ENCODE measurements at places on chromosomes 5 and 9.

DNA sequence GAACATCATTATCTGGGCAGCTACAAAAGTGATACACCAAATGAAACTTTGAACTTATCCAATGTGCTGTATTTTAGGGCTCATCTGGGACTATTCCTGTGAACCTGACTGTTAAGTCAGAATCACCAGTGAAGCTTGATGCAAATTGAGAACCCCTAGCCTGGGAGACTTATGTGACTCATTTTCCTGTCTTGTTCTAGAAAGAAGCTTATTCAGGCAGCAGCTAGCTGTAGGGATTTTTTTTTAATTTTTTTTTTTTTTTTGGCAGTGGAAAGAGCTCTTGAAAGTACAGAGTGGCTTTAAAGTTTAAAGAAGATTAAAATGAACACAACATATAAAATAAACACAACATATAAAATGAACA is 81.1 kb upstream of the TNFAIP8 start:
- no peaks in the 10 kb centered on the region for H3K27me3 ChIP-seq
- peaks cover 99% of the 10 kb centered on the region for H3K36me3 ChIP-seq
- H3K27ac ChIP-seq: peak overlapping the region; percentile 96

DNA sequence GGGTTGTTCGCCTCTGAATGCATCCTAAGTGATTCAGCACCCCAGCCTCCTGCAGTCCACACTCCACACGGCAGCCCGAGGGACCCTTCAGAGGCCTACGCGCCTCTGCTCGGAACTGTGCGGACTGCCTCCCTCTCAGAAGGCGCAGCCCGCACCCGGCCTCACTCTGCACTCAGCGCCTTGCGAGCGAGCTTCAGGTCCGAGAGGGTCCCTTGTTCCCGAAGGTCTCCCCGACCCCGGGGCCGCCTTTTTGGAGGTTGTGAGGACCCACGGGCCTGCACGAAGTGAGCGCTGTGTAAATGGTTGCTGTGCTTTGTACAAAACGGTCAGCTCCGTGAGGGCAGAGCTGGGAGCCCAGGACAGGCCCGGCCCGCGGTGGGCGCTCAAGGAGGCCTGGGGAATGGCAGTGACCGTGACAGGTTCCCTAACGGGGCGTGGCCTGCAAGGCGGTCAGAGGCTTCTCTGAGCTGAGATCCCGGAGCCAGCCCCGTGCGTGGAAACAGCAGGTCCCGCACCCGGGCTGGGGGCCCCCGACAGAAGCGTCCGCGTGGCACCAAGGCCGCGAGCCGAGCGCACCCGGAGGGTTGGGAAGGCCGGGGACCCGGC is 698 bp upstream of the CACNA1B start:
- no peak overlapping the region for H3K27ac ChIP-seq
- peak overlapping the region; percentile 14 for H3K4me3 ChIP-seq
- peaks cover 5% of the 10 kb centered on the region for H3K36me3 ChIP-seq
- H3K27me3 ChIP-seq: peaks cover 26% of the 10 kb centered on the region
- peaks cover 3% of the 10 kb centered on the region for H3K4me1 ChIP-seq
- no peak for ATAC-seq

GRCh38 chr5:73312146-73312871 is 136.3 kb downstream of the FOXD1 start:
- H3K4me1 ChIP-seq: peaks cover 5% of the 10 kb centered on the region
- H3K27ac ChIP-seq: no peak overlapping the region
- no peak overlapping the region for H3K4me3 ChIP-seq

DNA sequence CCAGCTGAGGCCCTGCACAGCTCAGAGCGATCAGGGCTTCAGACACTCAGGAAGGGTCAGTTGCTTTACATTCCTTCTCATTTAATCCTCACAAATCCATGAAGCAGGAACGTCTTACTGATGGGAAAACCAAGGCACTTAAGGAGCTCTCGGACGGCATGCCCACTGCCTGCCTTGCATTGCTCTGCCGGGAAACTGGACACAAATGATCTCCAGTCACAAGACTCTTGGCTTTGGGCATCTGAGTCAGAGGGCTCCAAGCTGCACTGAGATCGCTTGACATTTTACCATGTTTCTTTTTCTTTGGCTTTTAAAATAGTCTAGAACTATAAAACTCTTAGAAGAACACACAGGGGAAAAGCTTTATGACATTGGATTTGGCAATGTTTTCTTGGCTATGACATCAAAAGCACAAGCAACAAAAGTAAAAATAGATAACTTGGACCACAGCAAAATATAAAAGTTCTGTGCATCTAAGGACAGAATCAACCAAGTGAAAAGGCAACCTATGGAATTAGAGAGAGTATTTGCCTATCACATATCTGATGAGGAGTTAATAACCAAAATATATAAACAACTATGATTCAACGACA is 43.6 kb upstream of the HRH2 start:
- H3K4me3 ChIP-seq: no peak overlapping the region
- H3K36me3 ChIP-seq: no peaks in the 10 kb centered on the region
- H3K27me3 ChIP-seq: peaks cover 13% of the 10 kb centered on the region

GRCh38 chr5:119879446-119879845 is 250.1 kb downstream of the FAM170A start:
- H3K36me3 ChIP-seq: no peaks in the 10 kb centered on the region
- H3K4me1 ChIP-seq: no peaks in the 10 kb centered on the region
- H3K27me3 ChIP-seq: no peaks in the 10 kb centered on the region
- H3K4me3 ChIP-seq: no peak overlapping the region

- no peak for ATAC-seq
- H3K36me3 ChIP-seq: no peaks in the 10 kb centered on the region
- peaks cover 7% of the 10 kb centered on the region for H3K4me1 ChIP-seq
- peaks cover 17% of the 10 kb centered on the region for H3K27me3 ChIP-seq
- no peak overlapping the region for H3K4me3 ChIP-seq
Observed at GRCh38 chr9:120336753-120337090, 243.2 kb downstream of the CDK5RAP2 start.

- peaks cover under 1% of the 10 kb centered on the region for H3K36me3 ChIP-seq
- ATAC-seq: no peak
- H3K27ac ChIP-seq: no peak overlapping the region
- H3K27me3 ChIP-seq: no peaks in the 10 kb centered on the region
- peaks cover 36% of the 10 kb centered on the region for H3K4me1 ChIP-seq
- H3K4me3 ChIP-seq: no peak overlapping the region
Observed at GRCh38 chr5:40399349-40399748, 280.4 kb upstream of the PTGER4 start.

DNA sequence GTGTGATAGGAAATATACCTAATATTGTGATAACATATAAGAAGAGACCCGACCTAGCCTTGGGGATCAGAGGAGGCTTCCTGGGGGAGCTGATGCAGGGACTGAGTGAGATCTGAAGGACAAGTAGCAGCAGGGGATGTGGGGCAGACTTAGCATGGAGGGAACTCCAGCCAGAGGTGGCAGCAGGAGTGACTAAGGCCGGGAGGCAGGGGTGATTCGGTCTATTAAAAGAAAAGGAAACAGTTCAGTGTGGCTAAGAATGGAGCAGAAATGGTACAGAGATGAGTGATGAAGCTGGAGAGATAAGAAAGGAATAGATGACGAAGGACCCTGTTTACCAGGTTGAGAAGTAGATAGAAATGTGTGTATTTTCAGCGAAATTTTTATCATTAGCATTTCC is 408.8 kb downstream of the ENC1 start:
- H3K27ac ChIP-seq: no peak overlapping the region
- no peaks in the 10 kb centered on the region for H3K36me3 ChIP-seq
- ATAC-seq: peak; percentile 72
- H3K27me3 ChIP-seq: peaks cover 35% of the 10 kb centered on the region
- no peaks in the 10 kb centered on the region for H3K4me1 ChIP-seq

DNA sequence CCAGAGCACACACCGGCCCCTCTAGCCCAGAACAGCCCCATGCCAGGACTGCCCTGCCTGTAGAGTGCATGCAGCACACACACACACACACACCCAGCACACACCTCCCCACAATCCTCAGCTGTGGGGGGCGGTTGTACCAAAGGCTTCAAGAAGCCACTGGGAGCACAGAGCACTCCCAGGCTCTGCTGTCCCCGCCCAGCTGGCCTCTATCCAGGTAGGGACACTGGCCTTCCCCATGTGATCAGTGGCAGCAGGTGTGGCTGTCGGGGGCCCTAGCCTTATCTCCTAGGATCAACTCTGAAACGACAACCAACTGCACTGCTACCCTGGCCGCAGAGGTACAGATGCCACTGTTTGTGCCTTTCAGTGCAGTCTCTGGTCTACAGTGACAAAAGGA is 2.0 kb downstream of the ANAPC2 start:
- ATAC-seq: no peak
- H3K27me3 ChIP-seq: no peaks in the 10 kb centered on the region
- peak overlapping the region; percentile 89 for H3K4me3 ChIP-seq
- peaks cover 37% of the 10 kb centered on the region for H3K36me3 ChIP-seq
- peaks cover 4% of the 10 kb centered on the region for H3K4me1 ChIP-seq

DNA sequence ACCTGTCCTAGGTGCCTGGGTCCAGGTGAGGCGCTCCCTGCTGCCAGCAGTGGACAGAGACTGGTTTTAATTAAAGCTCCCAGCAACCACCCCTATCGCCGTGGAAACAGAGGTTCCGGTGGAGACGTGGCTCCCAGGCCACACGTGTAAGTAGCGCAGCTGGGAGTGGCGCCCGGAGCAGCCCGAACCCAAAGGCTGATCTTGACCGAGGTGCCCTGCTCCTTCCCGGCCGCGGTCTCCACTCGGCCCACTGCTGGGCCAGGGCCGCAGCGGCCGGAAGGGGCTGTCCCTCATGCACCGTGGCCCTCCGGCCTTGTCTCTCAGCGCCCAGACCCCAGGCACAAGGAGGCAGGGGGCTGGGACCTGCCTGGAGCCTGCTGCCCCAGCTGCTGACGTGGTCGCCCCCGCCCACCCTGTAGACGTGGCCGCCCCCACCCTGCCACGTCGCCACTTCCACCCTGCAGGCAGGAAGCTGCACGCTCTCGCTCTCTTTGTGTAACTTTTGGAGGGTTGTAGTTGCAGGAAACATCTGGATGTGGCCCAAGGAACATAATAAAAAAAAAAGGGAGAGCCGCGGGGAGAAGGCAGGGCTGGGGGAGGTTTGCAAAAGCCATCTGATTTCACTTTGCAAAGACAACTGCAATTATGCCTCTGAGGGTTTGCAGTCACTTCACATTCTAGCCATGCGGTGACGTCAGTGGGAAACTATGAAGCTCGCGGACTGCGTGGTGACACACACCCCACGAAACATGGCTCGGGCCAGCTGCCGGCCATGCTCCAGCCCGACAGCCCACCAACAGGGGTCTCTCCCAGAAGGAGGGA is 129.9 kb downstream of the RXRA start:
- H3K27me3 ChIP-seq: no peaks in the 10 kb centered on the region
- peak overlapping the region; percentile 93 for H3K27ac ChIP-seq
- peaks cover 5% of the 10 kb centered on the region for H3K4me1 ChIP-seq
- ATAC-seq: peak; percentile 91
- H3K36me3 ChIP-seq: no peaks in the 10 kb centered on the region

GRCh38 chr5:32842813-32843530 is 131.9 kb downstream of the NPR3 start:
- no peak overlapping the region for H3K27ac ChIP-seq
- no peaks in the 10 kb centered on the region for H3K4me1 ChIP-seq
- H3K4me3 ChIP-seq: no peak overlapping the region
- no peaks in the 10 kb centered on the region for H3K27me3 ChIP-seq
- no peak for ATAC-seq
- H3K36me3 ChIP-seq: no peaks in the 10 kb centered on the region

DNA sequence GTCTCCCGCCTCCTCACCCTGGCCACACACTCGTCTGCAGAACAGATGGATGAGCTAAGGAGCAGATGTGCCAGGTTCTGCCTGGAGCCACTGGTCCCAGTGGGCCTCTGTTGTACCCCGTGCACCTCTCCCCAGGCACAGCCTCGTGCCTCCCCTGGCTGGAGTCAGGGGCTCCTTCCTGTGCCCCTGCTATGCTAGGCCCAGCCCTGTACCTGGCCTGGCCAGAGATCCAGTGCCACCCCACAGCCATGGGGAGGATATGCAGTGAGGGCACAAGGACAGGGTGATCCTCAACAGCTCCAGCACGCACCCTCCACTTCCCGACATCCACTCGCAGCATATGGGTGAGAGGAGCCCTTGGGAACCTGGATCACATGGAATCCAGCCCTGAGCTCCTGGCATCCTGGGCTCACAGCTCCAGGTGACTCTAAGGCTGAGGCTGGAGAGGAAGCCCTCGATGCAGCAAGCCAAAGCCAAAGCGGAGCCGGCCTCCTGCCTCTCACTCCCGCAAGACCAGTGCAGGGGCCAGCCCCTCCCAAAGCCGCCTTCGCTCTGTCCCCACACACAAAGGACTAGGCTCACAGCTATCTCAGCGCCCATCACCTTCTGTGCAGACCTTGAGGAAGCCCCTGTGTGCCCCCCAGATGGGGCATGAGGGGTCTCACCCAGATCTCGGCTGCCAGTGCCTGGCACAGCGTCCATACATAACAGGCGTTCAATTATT is 23.7 kb upstream of the ADAMTS2 start:
- peaks cover 3% of the 10 kb centered on the region for H3K27me3 ChIP-seq
- no peak overlapping the region for H3K4me3 ChIP-seq
- no peak overlapping the region for H3K27ac ChIP-seq
- no peak for ATAC-seq
- H3K36me3 ChIP-seq: no peaks in the 10 kb centered on the region
- no peaks in the 10 kb centered on the region for H3K4me1 ChIP-seq

GRCh38 chr5:157100140-157100679 is 8.6 kb downstream of the HAVCR2 start:
- H3K36me3 ChIP-seq: peaks cover 45% of the 10 kb centered on the region
- ATAC-seq: peak; percentile 94
- H3K4me1 ChIP-seq: peaks cover 9% of the 10 kb centered on the region

DNA sequence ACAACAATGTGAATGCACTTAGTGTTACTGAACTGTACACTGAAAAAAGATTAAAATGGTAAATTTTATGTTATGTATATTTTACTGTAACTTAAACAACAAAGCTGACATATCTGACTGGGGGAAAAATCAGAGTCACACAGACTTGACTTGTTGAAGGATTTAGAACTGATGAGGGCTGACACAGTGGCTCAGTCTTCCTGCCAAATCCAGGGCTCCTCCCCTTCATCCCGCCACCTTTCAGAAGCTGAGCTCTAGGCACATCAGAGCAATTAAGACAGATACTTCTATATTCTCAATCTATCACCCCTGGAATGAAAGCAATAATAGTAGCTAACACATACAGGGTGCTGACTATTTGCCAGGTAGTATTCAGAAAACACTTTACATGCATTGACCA is 27.7 kb upstream of the TAS2R1 start:
- H3K4me1 ChIP-seq: no peaks in the 10 kb centered on the region
- ATAC-seq: no peak
- H3K4me3 ChIP-seq: no peak overlapping the region
- H3K27ac ChIP-seq: no peak overlapping the region

- ATAC-seq: no peak
- H3K27ac ChIP-seq: no peak overlapping the region
- H3K4me3 ChIP-seq: no peak overlapping the region
Observed at GRCh38 chr5:179113143-179113530, 53.0 kb downstream of the ZNF354C start.

All from activated T-helper 17 cell treated with anti-CD3 and anti-CD28 coated beads, Interleukin-2, amount 50 U/mL, for 72 hours (primary cell).